ENCODE measurements at places on chromosomes 3 and 15.

GRCh38 chr3:133121450-133121849 is 83.3 kb downstream of the TMEM108 start:
- DNase-seq, result no peak

DNA sequence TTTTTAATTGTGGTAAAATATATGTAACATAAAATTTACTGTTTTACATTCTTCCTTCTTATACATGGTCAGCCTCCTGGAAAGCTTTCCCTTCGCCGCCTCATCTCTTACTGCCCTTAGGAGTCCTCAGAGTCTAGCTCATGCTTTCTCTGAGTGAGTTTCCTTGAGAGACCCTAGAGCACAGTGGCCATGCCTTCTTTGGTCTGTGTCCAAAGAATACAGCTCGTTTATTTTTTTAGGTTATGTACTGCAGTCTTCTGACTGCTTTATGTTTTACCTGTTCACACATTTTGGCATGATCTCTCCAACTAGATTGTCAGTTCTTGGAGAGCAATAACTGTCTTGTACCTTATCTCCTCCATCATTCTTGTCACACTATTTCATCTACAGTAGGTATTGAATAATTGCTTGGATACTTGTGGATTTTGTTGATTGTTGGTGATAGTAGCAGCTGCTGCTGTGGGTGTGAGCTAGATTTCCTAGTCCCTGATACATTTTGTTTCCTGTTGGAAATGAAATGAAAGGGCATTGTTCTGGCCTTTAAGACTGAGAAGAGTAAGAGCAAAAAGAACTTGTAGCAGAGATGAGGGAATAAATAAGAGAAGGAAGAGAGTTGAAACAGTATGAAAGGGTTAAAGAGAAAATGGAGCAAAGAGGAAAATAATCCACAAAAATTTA is 10.9 kb downstream of the ARIH2 start:
- DNase-seq, result no peak

GRCh38 chr3:106332884-106333283 is 464.1 kb upstream of the CBLB start:
- no peak for DNase-seq

DNA sequence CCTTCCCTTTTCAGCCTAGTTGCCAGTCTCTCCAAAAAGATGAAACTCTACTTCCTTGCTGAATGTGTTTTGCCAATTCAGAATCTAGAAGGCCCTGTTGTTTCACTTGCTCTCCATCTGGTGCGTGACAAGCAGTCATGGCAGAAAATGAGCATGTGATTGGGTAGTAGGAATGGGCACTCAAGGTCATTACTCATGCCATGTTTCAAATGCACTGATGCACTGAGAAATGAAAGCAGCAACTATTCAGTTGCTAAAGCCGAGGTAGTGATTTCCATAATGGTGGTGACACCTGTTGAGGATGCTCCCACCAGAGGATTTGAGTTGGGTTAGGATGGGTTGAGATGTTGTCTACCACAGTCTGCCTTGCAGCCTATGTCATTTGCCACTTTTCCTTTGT is 12.7 kb downstream of the ZBTB38 start:
- DNase-seq, result no peak

DNA sequence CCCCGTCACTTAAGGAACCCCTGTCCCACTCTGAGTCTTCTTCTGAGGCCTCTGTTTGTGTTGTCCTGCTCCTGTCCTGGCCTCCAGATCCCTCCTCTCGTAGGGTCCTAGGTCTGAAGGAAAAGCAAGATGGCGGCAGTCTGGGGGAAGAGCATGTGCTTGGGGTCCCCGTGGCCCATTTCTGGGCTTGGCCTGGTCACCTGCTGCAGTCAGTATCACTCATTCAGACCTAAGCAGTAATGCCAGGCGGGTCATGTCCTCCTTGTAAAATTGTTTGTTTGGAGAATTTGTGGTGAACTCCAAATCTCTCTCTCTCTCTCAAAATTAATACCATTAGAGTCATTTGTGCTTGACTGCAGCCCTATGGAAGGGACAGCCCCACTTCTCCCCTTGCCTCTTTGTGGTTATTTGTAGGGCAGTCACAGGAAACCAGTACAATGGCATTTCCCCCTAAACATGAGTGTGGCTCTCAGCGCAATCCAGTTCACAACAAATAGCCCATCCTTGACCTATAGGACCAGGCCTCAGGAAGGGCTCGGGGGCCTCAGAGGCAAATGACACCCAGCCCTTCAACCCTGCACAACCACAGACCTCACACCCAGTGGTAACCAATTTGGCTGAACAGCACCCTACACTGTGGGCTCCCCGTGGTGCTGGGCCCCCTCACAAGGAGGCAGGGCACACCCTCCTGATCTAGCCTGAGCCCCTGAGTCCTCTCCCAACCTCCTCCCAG is 173.5 kb downstream of the OR4M2 start:
- DNase-seq, result no peak

All from activated T-cell treated with anti-CD3 and anti-CD28 coated beads, Interleukin-2, amount 50 U/mL, for 1 hour (primary cell).